ENCODE measurements at places on chromosomes 16 and 17.

DNA sequence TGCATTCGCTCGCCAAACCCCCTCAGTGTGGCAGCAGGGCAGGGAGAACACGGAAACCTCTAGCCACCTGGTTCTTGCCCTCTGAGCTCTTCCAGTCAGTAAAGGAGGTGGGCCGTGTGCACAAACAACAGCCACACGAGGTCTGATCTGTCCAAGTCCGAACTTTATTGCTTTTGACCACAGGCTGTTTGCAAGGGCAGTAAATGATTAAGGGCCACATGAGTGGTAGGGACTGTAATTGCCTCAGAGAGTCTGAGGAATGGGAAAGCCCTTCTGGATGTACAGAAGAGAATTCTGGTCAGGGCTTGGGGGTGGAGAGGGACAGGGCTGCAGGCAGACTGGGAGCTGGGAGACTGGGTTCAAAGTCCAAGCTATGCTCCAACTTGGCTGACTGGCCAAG is 75.7 kb upstream of the LHX1 start:
- DNase-seq, result no peak

- DNase-seq, result no peak
Observed at GRCh38 chr17:79833110-79833450, 6.2 kb downstream of the CBX4 start.

GRCh38 chr16:75758215-75758614 is 31.9 kb upstream of the CPHXL start:
- peak; percentile 48 for DNase-seq

DNA sequence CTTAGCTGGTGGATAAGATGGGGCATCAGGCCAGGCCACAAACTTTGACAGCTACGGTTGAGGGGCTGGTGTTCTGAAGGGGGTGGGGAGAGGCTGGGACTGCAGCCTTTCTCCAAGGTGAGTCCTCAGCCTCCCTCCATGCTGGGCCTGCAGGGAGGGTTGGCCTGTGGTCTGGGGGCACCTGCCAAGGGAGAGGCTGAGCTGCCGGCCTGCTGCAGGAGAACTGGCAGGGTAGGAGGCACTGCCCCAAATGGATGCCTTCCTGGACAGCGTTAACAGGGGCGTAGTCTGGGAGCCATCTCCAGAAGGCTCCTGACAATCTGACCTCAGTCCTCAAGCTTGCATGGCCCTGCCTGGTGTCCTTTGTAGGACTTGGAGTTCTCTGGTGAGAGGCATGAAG is 5.1 kb downstream of the ELMO3 start:
- DNase-seq, result no peak

DNA sequence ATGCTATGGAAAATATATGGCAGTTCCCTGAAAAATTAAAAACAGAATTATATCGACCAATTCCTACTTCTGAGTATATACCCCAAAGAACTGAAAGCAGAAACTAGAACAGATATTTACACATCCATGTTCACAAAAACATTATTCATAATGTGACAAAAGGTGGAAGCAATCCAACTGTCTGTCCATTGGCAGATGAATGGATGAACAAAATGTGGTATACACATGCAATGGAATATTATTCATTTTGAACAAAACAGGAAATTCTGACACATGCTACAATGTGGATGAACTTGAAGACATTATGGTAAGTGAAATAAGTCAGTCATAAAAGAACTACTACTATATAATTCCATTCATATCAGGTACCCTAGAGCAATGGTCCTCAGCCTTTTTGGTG is 263.5 kb upstream of the AXIN2 start:
- DNase-seq, result no peak

DNA sequence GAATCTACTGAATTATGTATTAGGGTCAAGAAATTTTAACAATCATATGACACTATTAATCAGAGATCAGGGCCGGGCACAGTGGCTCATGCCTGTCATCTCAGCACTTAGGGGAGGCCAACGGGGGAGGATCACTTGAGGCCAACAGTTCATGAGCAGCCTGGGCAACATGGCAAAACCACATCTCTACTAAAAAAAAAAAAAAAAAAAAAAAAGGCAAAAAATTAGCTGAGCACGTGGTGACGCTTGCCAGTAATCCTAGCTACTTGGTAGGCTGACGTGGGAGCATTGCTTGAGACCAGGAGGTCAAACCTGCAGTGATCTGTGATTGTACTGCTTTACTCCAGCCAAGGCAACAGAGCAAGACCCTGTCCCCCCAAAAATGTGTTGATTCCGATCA is 52.5 kb upstream of the CLEC3A start:
- no peak for DNase-seq

GRCh38 chr16:77212741-77213541 is 13.7 kb downstream of the SYCE1L start:
- peak; percentile 24 for DNase-seq

- no peak for DNase-seq
Observed at GRCh38 chr17:39443326-39443725, 7.7 kb downstream of the MED1 start.

GRCh38 chr16:90083139-90083538 is 6.0 kb upstream of the PRDM7 start:
- no peak for DNase-seq

DNA sequence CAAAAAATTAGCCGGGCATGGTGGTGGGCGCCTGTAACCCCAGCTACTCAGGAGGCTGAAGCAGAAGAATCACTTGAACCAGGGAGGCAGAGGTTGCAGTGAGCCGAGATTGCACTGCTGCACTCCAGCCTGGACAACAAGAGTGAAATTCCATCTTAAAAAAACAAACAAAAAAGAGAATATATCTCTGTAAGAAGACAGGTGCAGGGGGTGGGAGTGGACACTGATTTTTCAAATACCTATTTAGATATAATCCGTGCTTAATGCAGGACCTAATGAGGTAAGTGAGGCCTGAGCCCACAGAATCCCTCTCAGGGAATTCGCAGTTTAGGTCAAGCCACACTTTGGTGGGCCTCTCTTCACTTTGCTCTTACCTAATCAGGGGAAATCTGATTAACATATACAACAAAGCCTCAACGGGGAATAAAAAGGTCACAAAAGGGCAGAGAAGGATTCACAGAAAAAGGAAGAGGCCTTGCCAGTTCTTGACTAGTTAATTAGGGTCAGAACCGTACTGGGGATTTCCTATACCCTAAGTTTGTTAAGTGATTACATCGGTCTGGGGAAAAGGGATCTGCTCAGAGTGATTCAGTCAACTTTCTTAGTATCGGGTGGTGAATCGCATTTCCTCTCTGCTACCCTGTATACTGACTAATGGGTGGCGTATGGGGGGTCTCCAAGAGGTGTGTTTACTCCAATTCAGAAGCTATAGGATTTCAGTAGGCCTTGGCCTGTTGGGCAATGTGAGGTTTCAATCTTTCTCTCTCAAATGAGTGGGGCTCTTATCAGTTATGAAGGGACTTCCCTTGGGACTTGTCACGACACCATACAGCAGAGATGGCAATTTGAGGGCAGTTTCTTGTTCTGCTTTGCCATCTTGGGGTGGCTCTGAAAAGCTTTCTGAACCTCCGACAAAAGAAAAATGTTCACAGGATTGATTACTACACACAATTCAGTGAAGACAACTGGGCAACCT is 1.9 kb upstream of the NFAT5 start:
- peak; percentile 15 for DNase-seq

DNA sequence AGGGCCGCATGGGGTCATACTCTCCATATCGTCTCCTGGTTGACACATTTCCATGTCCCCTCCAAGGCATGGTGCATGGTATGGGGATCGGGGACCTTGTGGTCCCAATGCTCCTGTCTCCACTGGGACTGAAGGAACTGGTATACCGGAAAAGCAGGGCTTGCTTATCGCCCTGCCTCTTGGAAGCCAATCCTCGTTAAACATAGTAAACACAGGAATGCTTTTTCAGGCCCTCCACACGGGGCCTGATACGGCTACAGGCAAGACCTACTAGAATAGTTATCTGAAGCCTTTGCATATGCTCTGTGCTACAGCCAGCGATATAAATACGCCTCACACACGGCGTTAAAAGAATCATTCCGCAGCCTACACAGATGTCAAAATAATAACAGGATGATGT is 159.5 kb downstream of the SHISA9 start:
- DNase-seq, result no peak

GRCh38 chr16:85350973-85351372 is 238.7 kb upstream of the CIBAR2 start:
- peak; percentile 99 for DNase-seq

DNA sequence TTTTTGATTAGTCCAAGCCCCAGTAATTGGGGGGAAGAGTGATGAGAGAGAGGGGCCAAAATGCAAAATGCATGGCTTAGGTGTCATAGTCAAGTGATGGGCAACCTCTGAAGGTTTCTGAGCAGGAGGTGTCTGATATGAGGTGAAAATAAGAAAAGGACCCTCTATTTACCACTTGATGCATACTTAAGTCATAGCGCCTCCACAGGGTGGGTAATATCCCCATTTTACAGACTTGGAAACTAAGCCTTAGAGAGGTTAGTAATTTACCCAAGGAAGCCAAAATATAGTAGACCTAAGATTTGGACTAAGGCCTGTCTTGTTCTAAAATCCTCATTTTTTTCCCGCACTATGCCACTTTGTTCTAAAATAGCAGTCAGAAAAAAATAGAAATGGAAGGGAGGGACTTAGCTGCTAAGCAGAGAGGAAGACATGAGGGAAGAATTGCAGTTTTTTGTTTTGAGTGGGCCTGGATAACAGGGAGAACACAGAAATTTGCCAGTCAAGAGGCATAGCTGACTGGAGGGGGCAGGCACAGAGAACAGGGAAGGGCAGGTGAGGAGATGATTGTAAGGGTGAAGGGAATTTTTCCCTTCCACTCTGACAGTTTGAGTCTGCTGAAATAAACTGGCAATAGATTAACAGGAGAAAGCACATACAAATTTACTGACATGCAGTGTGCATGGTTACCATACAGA is 2.3 kb upstream of the GRB2 start:
- DNase-seq, result no peak

GRCh38 chr17:68195667-68196393 is 52.0 kb upstream of the AMZ2 start:
- no peak for DNase-seq

- no peak for DNase-seq
Observed at GRCh38 chr16:81860287-81861266, 81.5 kb downstream of the PLCG2 start.

- no peak for DNase-seq
Observed at GRCh38 chr17:82737967-82738877, 2.8 kb downstream of the FN3K start.

GRCh38 chr17:74649909-74650308 is 26.4 kb upstream of the CD300E start:
- DNase-seq, result no peak

- DNase-seq, result no peak
Observed at GRCh38 chr17:47866941-47867340, 16.0 kb upstream of the SP6 start.

GRCh38 chr17:63918305-63918704 is 334 bp downstream of the GH1 start:
- DNase-seq, result no peak

- DNase-seq, result peak; percentile 81
Observed at GRCh38 chr17:33506889-33507650, 214.0 kb upstream of the ASIC2 start.

GRCh38 chr16:74035816-74036215 is 260.8 kb upstream of the PSMD7 start:
- no peak for DNase-seq

DNA sequence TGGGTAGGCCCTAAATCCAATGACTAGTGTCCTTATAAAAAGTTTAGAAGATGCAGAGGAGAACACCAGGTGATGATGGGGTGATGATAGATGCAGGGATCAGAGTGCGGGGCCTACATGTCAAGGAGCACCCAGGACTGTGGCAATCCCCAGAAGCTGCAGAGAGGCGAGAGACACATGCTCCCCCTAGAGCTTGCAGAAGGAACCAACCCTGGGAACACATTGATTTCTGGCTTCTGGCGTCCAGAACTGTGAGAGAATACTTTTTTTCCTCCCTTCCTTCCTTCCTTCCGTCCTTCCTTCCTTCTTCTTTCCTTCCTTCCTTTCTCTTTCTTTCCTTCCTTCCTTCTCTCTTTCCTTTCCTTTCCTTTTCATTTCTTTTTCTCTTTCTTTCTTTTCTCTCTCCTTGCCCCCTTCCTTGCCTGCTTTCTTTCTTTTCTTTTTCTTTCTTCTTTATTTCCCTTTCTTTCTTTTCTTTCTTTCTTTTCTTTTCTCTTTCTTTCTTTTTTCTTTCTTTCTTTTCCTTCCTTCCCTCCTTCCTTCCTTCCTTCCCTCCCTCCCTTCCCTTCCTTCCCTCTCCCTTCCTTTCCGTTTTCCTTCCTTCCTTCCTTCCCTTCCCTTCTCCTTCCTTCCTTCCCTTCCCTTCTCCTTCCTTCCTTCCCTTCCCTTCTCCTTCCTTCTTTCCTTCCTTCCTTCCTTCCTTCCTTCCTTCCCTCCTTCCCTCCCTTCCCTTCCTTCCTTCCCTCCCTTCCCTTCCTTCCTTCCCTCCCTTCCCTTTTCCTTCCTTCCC is 134.3 kb downstream of the HAPSTR1 start:
- DNase-seq, result no peak

GRCh38 chr17:3963237-3964201 is 718 bp downstream of the ATP2A3 start:
- DNase-seq, result no peak

DNA sequence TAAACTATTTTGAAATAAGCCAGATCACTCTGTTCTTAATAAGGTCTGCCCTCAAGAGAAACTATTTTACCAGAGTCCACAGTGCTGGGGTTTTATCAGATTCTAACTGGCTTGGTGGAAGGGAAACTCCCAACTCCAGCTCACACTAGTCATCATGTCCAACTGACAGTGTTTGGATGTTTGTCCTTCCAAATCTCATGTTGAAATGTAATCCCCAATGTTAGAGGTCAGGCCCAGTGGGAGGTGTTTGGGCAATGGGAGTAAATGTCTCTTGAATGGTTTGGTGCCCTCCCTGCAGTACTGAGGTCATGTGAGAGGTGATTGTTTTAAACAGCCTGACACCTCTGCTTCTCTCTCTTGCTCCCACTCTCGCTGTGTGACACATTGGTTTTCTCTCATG is 1301.0 kb upstream of the CDH8 start:
- DNase-seq, result peak; percentile 32

DNA sequence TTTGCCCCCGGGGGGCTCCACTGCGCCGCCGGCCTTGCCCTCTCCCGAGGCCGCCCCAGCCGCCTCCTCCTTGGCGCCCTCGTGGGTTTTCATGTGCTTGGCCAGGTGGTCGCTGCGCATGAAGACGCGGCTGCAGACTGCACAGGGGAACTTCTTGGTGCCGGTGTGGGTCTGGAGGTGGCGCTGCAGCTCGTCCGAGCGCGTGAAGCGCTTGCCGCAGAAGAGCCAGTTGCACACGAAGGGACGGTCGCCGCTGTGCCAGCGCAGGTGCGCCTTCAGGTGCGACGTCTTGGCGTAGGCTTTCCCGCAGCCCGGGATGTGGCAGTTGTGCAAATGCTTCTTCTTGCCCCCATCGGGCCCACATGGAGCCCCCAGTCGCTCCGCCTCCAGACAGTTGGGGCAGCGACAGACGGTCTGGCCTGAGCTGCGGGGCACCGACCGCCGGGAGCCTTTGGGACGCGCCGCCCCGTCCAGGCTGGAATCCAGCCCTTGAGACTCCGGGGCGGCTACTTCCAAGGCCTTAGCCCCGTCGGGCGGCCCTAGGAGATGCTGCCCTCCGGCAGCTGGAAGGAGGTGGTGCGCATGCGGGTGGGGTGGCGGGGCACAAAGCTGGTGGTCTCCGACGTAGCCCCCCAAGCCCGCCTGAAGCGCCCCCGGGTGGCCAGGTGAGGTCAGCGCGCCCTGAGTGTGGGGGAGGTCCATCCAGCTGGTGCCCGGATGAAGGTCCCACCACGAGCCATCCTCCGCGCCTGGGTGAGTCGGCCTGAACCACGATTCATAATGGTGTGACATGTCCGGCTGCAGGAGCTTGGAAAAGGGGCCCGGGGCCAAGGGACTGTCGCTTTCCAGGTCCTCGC is 3.4 kb downstream of the SP6 start:
- DNase-seq, result no peak

All from NCI-H226 (cell line).